ENCODE measurements at places on chromosomes 1 and 21. TPM values are rescaled to one million over a fixed set of nuclear protein-coding genes. Genes with fewer than 3 reads are reported as not detected.

TIAM1 gene
- total RNA-seq, result 0.17 TPM

CLEC20A gene
- not detected for total RNA-seq

ADCY10 gene
- 0.15 TPM for total RNA-seq

LCE2B gene
- total RNA-seq, result not detected

RGS16 gene
- total RNA-seq, result not detected

SLAMF8 gene
- 0.05 TPM for total RNA-seq

SUSD4 gene
- 2.2 TPM for total RNA-seq

FYB2 gene
- not detected for total RNA-seq

FAM167B gene
- 0.20 TPM for total RNA-seq

TAL1 gene
- total RNA-seq, result not detected

DRAXIN gene
- 0.25 TPM for total RNA-seq

PRRX1 gene
- 21.6 TPM for total RNA-seq

TAS1R1 gene
- not detected for total RNA-seq

SYT11 gene
- 15.8 TPM for total RNA-seq

RAD54L gene
- 24.2 TPM for total RNA-seq

MR1 gene
- total RNA-seq, result 47.5 TPM

PFDN2 gene
- 111 TPM for total RNA-seq

UBE2J2 gene
- 42.8 TPM for total RNA-seq

NMNAT2 gene
- total RNA-seq, result 8.2 TPM

AMY2A gene
- not detected for total RNA-seq

Measured in M059J (cell line).